ENCODE measurements at places on chromosomes 5 and 9.

DNA sequence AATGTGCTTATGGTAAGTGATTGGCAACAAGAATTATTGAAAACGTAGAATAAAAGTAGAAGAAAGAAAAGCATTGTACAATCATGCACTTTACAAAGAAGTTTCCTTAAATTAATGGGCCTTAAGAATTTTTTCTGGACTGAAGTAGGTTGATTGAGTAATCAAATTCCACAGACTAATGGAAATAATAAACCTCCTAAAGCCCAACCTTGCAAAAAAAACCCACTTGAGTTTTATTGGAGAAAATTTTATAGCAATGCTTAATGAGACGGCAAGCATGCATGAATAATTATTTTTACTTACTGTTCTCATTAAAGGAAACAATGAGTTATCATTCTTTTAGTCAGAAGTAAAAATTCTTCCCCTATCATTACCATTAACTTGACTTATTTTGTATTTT is 676.1 kb upstream of the C9orf72 start:
- DNase-seq, result no peak

DNA sequence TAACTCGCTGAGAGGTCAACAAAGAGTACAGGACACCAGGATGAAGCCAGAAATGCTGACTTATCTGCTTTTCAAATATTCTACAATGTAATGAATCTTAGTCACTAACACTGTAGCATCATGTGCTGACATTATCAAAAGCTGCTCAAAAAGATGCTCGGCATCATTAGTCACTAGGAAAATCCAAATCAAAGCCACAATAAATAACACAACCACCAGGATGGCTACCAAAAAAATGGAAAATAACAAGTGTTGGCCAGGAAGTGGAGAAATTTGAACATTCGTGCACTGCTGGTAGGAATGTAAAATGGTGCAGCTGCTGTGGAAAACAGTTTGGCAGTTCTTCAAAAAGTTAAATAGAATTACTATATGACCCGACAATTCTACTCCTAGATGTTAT is 269.1 kb downstream of the GLIS3 start:
- no peak for DNase-seq

- DNase-seq, result no peak
Measured at GRCh38 chr9:68546596-68547390, 6.1 kb upstream of the TMEM252 start.

DNA sequence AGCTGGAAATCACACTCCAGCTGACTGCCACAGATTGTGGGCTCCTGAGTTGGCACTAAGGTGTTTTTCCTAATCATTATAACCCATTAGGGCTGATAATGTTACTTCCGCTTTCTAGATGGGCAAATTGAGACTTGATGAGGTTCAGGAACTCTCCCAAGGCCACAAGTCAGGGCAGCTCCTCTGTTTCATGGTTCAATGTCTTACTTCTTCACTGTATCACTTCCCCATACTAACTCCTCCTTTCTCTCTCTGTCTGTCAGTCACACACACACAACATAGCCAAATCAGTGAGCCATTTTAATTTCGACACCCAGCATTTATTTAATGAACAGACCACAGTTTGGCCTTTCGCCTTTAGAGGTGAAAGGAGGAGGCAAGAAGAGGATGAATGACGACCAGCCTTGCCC is 17.8 kb upstream of the TRAF1 start:
- DNase-seq, result no peak

DNA sequence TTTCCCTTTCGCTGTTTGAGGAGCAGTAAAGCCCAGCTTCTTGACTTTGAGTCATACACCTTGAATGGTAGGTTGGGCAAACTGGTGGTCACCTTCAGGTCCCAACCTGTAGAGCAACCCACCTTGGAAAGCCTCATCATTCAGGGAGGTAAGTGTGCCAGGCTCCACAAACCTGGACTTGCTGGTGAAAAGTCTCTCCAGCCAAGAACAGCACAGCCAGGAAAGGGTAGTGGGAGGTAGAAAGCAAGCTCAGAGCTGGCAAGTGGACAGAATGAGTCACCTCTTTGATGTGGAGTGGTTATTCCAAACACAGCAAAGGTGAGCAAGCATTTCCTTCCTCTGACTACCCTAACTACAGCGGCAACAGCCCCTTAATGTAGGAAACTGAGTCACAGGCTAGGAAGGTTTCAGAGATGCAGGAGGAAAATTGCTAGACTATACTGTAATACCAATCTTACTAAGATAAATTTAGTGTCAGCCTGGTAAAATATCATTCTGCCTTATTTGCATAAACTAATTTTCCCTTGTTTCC is 117.5 kb upstream of the MTAP start:
- DNase-seq, result no peak

GRCh38 chr9:6758498-6759184 is 868 bp downstream of the KDM4C start:
- peak; percentile 39 for DNase-seq

GRCh38 chr9:114166614-114167572 is 11.6 kb downstream of the COL27A1 start:
- no peak for DNase-seq

GRCh38 chr5:149808264-149808982 is 78.3 kb downstream of the PPARGC1B start:
- no peak for DNase-seq

- DNase-seq, result no peak
Measured at GRCh38 chr5:344668-345067, 23.2 kb downstream of the AHRR start.
